ENCODE measurements at places on chromosomes 3 and 15.

- no peak for DNase-seq
Observed at GRCh38 chr3:42544492-42545283, 37.1 kb downstream of the SEC22C start.

GRCh38 chr3:41581700-41582099 is 380.2 kb downstream of the ULK4 start:
- DNase-seq, result no peak

DNA sequence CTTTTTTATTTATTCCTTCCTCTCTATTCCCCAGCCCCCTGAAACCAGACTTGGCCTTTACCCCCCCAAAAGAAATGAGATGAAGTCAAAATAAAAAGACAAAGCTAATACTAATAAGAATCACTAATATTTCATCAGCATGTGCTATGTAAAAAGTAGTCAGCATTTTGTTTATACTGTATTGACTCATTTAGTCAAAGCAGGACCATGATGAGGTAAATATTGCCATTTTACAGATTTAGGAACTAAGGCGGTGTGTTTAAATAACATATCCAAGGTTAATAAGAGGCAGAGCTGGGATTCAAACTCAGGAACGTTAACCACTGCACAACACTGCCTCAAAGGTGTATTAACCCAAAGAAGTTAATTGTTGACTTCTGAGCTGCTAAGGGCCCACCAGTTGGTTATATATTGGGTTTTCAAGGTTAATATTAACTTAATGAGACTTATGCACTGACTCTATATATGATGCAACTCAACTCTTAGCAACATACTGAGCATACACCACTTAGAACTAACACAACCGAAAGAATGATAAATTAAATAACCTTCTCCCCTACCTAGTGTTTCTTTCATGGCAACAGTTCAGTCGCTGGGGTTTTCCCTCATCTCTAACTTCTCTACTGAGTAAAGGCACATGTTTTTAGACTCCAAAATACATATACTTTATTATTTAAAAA is 34.7 kb downstream of the FOXP1 start:
- no peak for DNase-seq

- no peak for DNase-seq
Observed at GRCh38 chr15:85858586-85859375, 64.1 kb upstream of the KLHL25 start.

GRCh38 chr3:151999936-152000335 is 126.5 kb downstream of the SUCNR1 start:
- DNase-seq, result no peak

- no peak for DNase-seq
Observed at GRCh38 chr3:38002291-38002876, 11.8 kb downstream of the VILL start.

All from AG09309 (cell line).